SK-N-MC (cell line): ENCODE measurements at places on chromosomes 6 and 20.

DNA sequence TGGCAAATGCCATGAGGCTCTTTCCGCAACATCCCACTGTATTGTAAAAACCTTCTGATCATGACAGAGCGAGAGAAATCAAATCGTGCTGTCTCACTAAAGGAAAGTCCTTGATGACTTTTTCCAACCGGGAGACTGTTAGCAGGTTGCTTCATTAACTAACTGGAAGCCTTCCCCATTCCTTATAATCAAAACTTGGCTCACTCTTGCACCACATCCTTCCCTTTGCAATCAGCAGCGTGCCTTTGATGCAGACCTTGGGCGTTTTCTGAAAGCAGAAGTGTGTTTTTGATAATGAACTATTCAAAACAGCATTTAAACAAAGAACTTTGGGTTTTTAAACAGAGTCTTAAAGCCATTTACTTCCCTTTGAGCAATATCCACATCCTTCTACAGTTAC is 96.2 kb upstream of the CNR1 start:
- DNase-seq: no peak

DNA sequence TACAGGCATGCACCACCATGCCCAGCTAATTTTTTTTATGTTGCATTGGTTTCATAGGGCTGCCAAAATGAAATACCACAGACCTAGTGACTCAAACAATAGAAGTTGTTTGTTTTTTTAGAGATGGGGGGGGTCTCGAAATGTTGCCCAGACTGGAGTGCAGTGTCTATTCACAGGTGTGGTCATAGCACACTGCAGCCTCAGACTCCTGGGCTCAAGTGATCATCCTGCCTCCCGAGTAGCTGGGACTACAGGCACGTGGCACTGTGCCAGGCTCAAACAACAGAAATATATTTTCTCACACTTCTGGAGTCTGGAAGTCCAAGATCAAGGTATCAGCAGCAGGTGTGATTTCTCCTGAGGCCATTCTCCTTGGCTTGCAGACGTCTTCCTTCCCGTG is 6.6 kb upstream of the SLC16A10 start:
- DNase-seq: no peak

DNA sequence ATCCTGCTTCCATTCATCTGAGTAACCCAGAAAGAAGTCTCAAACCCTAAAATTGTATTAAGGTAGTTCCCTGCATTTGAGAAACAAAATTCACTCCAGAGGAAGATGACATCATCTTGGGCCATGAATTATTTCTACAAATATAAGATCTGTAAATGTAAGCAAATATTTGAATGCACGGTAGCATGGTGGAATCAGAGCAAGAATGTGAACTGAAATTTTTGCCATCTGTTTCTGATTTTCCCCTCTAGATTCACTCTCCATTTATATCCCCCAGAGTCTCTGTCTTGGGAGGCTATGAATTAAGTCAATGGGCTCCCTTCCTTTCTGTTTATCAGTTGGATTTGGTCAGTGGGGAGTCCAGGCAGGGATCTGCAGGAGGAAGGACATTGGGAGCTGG is 5.8 kb upstream of the MAP3K5 start:
- no peak for DNase-seq

DNA sequence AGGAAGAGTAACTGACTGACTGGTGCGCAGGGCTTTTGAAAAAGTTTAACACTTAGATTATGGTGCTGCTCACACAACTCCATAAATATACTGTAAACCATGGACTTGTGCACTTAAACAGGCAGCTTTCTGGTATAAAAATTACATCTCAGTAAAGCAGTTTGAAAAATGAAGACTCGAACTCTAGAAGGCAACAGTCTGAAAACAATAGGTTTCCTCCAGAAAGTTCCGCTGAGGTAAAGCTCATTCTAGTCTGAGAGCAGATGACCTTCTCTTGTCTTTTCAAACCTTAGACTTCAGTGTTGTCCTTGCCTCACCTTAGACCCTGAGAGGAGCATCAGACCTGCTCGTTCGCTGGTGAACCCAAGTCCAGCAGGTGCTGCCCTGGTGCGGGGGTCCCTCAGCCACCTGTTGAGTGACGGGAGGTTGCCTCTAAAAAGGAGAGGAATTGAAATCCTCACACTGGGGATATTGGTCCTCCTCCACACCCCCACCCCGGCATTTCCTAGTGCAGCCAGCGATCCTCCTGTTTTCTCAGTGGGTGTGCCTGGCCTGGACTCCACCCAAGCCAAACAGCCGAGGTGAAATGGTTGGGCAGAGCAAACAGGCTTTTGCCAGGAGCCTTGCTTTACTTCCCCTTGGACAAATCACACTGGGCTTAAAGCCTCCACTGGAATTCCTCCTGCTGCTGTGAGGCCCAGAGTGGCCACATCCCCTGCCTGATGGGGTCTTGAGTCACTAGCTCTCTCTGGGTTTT is 14.7 kb upstream of the PYGB start:
- DNase-seq: no peak

DNA sequence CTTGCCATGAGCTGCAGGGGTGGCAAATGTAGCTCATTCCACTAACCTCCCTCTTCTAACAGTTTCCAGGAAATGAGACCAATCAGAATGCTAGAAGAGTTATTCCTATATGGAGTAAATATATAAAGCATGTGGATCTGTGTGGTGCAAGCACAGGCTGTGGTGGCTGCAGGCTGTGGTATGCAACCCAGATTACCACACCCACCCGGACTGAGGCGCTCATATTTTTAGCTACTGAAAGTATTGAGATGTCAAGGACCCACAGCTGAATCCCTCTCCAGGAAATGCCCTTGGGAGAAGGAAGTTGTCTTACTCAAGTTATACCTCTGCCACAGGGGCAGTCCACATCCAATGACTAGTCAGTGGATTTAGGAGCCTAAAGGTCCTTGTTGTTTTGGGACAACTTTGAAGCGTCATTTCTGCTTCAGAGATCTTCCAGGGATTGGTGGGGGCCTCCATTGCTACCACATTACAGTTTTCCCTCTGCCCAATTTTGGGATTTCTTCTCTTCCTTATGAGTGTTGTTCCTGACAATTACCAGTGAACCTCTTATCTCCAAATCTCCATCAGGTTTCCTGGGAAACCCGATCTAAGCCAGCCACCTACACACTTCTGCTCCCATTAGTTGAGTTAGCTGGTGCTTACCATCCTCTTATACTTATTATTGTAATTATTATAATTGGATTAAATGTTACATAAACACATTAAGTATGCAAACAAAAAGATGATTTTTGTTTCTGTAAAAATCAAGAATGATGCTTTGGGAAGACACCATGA is 12.1 kb upstream of the REPS1 start:
- DNase-seq: no peak
